Mesothelial cell of epicardium (in vitro differentiated cells): ENCODE measurements at places on chromosomes 6 and 20. TPM values are rescaled to one million over a fixed set of nuclear protein-coding genes. Genes with fewer than 3 reads are reported as not detected.

DNA sequence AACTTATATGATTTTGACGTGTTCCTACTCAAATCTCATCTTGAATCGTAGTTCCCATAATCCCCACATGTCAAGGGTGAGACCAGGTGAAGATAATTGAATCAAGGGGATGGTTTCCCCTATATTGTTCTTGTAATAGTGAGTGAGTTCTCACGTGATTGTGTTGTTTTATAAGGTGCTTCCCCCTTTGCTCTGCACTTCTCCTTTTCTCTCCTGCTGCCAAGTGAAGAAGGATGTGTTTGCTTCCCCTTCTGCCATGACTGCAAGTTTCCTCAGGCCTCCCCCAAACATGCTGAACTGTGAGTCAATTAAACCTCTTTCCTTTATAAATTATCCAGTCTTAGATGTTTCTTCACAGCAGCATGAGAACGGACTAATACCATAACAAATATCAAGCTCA, 83.2 kb downstream of the MANEA start:
- no peak for DNase-seq
- peaks cover 18% of the 10 kb centered on the region for H3K4me1 ChIP-seq
- no peaks in the 10 kb centered on the region for H3K27me3 ChIP-seq
- no peak overlapping the region for H3K27ac ChIP-seq

GRCh38 chr6:54058236-54058635, 53.0 kb upstream of the MLIP start:
- no peak for DNase-seq
- H3K4me1 ChIP-seq, result peaks cover 14% of the 10 kb centered on the region
- no peaks in the 10 kb centered on the region for H3K27me3 ChIP-seq
- no peaks in the 10 kb centered on the region for H3K36me3 ChIP-seq
- H3K27ac ChIP-seq, result no peak overlapping the region

DNA sequence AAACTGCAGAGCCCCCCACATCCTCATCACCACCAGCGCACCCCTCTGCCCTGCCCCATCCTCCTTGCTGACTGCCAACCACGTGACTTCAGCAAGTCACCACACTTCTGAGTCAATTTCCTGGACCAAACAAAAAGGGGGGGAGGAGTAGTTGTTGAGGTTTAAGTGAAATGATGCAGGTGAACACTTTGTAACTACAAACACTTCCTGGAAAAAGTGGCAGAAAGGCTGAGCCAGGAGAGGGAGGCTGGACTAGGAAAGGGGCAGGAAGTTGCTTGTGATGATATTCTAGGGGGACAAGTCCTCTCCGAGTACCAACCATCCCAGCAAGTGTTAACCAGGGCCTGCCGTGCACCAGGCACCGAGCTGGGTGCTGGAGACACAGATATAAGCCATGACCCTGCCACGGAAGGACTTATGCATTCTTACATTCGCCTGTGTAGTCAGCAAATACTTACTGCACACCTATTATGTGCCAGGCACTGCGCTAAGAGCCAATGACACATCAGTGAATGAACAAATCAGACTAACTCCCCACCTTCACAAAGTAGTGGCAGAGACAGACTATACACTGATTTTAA, 67.3 kb downstream of the PREX1 start:
- H3K27ac ChIP-seq, result no peak overlapping the region
- H3K27me3 ChIP-seq, result no peaks in the 10 kb centered on the region
- DNase-seq, result no peak
- no peak overlapping the region for H3K4me3 ChIP-seq
- no peaks in the 10 kb centered on the region for H3K36me3 ChIP-seq

Gene HUS1B
- 1.0 to 1.7 TPM (median 1.3 TPM) in 3 replicates for total RNA-seq
